Right ventricle myocardium inferior (tissue), 1 donor: ENCODE measurements at places on chromosomes 6 and 20. TPM values are rescaled to one million over a fixed set of nuclear protein-coding genes. Genes with fewer than 3 reads are reported as not detected.

EHMT2 gene
- total RNA-seq: 16.8 TPM

NHLRC1 gene
- total RNA-seq: 1.2 TPM

PPP1R10 gene
- total RNA-seq: 33.5 TPM

TEAD3 gene
- 32.2 TPM for total RNA-seq

PSORS1C2 gene
- not detected for total RNA-seq

SLC22A3 gene
- total RNA-seq: 1.8 TPM

TRDN gene
- total RNA-seq: 394 TPM

PNLDC1 gene
- 0.32 TPM for total RNA-seq

MATN4 gene
- total RNA-seq: not detected
